ENCODE measurements at places on chromosomes 4 and X.

DNA sequence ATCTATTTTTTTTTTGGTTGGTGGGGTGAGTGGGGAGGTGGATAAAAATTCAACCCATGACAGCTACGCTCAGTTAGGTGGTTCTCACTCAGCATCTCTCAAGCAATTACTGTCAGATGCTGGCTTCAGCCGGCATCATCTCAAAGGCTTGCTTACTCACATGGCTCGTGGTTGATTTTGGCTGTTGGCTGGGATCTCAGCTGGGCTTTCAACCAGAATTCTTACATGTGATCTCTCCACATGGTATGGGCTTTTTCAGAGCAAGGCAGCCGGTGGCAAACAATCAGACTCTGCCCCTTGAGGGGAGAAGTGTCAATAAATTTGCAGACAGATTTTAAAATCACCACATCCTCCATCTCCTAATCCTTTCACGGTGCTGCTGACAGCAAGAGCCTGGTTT lies 47.2 kb downstream of the SLC34A2 start:
- DNase-seq, result no peak

GRCh38 chr4:168832763-168833575 lies 177.1 kb downstream of the CBR4 start:
- peak; percentile 56 for DNase-seq

- no peak for DNase-seq
Observed at GRCh38 chr4:148642907-148643306, 200.7 kb upstream of the NR3C2 start.

DNA sequence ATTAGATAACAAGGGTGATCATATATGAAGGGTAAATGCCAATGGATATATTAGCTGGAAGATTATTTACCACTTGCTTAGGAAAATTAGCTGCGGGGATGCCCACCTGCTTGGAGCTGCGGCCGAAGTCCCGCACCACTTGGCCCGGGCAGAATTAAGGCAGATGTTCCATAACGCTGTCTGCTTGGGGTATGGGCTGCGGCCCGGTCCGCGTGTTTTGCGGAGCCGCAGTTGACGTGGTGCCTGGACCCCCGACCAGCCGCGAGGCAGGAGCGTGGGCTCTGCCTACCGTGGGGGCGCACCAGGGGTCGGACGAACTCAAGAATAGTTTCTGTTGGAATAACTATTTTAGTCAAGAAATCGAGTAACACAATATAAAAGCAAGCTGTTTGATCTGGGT lies 235.2 kb downstream of the CPXCR1 start:
- DNase-seq, result no peak

GRCh38 chr4:29711226-29711625 lies 1008.9 kb upstream of the PCDH7 start:
- no peak for DNase-seq

GRCh38 chrX:37455381-37455780 lies 106.2 kb downstream of the PRRG1 start:
- no peak for DNase-seq

DNA sequence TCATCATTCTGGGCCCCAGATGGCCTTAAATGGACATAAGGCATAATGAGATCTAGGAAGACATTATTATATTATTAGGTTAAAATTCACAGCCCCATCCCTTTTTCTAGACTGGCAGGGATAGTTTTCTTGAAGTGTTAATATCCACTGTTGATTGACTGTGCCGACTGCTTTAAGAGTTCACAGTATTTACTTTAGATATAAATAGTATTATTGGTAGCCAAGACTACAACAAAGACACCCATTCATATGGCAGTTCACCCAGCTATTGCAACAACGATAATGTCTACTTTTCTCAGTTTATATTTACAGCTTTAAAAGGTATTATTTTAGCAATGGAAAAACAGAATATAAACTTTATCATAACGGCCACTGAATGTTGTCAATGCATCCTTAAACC lies 922.2 kb upstream of the POU3F4 start:
- DNase-seq, result no peak

DNA sequence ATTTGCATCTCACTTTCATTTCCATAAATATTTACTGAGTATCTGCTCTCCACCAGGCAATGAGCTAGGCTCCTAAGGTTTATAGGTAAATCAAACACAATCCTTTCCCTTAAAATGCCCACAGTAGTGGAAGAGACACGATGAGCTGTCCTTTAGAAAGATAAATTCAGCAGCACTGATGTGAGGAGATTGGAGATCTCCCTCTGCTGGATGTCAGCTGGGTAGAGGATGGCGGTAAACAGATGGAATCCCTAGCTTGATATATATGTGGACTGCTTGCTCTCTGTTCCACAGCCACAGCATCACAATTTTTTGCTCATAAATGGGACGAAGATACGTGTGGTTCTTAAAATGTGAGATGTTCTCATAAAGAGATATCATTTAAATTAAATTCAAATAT lies 216.4 kb upstream of the RASGEF1B start:
- DNase-seq, result no peak

Measured in BE2C (cell line).